ENCODE measurements at places on chromosomes 16 and 17.

DNA sequence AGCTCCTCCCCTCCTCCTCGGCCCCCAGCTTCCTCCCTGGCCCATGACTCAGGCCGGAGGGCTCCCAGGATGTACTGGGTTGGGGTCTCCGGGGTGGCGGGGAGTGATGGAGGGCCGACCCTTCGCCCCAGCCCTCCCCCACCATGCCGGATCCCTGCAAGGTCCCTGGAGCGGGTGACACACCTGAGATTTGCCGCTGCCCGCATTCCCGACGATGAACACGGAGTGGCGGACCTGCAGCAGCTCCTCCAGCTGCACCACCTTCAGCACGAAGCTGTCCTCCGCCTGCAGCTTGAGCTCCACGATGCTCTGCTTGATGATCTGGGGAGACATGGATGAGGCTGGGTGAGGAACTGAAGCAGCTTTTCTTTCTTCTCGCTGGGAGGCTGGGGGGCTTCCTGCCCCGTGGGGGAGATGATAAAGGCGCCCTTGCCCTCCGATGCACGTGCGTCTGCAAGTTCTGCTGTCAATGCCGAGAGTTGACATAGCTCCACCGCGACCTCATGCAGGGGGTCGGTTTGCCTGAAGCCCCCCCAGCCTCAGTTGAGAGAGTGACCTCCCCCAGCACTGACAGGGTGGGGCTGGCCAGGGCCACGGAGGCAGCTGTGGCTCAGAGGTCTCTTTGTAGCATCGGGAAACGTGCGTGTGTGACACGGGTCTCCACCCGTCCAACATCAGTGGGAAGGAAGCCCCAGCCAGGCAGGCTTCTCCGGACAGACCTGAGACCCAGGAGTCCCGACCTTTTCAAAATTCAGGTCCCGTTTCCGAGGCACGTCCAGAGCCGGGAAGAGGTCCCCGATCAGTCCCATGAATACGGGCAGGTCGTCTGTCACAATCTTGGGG, 83.1 kb downstream of the DNAH17 start:
- peak; percentile 65 for DNase-seq

- no peak for DNase-seq
Measured at GRCh38 chr17:79552405-79552804, 58.4 kb downstream of the RBFOX3 start.

- no peak for DNase-seq
Measured at GRCh38 chr16:51834133-51834532, 683.1 kb upstream of the SALL1 start.

DNA sequence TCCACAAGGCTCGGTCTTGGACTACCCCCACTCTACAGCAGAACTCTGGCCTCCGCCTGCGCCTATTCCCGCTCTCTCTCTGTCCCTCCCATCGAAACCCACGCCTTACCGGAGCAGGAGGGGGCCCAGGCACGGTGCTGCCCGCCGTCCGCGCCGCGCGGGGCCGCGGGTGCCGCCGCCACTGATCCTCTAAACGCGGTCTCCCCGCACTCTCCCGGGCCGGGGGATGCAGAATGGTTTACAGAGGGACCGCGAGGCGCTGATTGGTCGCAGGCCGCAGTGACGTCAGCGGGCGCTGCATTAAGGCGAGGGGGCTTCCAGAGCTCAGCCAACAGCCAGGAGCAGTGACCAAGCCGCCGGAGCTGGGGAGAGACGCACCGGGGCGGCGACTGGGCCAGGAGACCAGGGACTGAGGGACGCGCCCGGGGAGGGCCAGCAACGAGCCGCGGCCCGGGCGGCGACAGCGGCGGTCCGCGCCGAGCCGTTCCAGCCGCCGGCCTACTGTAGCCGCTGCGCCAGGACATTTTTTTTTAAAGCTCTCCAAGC, 747 bp upstream of the LHX1 start:
- DNase-seq, result no peak

DNA sequence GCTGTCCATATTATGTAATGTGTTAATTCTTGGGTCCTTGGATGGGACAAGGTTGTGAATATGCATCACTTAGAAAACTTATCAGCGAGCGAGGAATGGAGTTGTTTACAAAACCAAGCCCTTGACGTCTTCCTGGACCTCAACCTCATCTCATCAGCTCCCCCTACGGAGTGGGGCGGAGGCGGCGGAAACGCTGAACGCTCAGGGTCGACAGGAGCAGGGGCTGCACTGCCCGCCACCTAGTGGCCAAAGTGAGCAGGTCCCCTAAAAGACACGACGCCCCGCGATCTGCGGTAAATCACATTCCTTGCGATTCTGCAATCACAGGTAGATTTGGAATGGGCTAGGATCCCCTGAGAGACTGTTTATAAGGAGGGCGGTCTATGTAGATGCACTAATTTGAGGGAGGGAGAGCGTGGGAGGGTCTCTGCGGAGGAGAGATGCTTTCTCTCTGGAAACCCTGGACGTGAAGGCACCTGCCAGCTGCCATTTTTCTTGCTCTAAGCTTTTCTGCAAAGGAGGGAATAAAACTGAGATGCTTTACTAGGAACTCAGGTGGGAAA, 5.4 kb upstream of the ICAM2 start:
- peak; percentile 78 for DNase-seq

GRCh38 chr16:85863384-85863774, 35.6 kb upstream of the IRF8 start:
- peak; percentile 29 for DNase-seq

- no peak for DNase-seq
Measured at GRCh38 chr16:4899474-4899846, 37.5 kb downstream of the PPL start.

- no peak for DNase-seq
Measured at GRCh38 chr16:25859645-25860044, 167.9 kb downstream of the HS3ST4 start.

DNA sequence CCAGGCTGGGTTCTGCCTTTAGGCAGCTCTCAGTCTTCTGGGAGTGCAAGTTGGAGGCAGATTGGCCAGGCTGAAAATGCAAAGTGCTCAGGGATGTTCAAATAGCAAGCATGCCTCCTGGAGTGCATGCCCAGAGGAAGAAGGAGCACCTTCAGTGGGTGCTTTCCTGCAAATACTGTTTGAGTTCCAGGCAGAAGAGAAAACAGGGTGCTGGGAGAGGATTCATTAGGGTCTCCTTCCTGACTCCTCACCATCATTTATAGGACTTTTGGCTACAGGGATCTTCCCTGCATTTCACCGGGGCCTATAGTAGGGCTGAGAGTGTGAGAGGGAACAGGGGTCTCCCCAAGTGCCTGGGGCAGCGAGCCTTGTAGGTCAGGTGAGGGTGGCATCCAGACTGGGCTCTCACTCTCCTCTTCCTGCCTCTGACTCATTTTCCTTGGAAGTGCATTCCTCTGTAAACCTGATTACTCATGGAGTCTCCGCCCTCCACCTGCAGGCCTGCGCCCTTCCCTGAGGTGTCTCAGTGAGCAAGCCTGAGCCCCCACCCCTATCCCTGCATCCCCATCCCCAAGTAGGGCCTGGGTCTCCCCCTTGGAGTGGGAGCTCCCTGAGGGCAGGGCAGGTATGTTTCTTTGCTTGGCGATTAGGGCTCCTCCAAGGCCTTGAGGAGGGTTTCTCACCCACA, 17.1 kb upstream of the TNS4 start:
- peak; percentile 88 for DNase-seq

- no peak for DNase-seq
Measured at GRCh38 chr17:44079877-44080821, 9.6 kb downstream of the G6PC3 start.

- no peak for DNase-seq
Measured at GRCh38 chr16:21001262-21001661, 100.7 kb downstream of the LYRM1 start.

DNA sequence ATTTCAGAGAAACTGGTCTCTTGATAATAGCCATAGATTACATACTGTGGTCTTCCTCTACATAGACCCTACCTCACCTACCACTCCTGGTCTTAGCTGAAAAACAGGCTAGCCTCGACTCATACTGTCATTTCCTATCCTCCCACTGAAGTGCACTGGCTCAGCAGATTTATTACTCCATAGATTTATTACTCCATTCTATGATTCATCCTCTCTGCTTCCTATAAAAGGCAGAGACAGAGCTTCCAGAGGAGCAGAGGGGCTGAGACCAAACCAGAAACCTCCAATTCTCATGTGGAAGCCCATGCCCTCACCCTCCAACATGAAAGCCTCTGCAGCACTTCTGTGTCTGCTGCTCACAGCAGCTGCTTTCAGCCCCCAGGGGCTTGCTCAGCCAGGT, at the start of gene CCL7:
Gene CCL7, plus strand, starts transcription at position 253 of the 400 bp plus-strand sequence. Its CDS starts 70 bp downstream, at position 323.
- peak; percentile 31 for DNase-seq

DNA sequence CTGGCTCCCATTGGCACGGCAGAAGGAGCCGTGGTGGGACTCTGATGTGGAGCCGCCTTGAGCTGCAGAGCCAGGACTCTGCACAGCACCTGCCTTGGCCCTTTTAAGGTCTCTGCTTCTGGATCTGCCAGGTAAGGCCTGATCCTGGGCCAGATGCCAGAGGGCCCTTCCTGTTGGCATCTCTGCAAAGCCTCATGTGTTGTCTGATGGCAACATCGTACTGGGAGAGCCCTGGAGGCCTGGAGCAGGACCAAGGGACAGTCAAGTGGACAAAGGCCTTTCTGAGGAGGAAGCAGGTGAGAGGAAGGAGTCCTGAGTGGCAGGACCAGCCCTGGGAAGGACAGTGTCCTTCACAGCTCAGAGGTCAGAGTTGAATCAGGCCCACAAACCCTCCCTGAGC, 26.1 kb downstream of the SOCS1 start:
- DNase-seq, result no peak

DNA sequence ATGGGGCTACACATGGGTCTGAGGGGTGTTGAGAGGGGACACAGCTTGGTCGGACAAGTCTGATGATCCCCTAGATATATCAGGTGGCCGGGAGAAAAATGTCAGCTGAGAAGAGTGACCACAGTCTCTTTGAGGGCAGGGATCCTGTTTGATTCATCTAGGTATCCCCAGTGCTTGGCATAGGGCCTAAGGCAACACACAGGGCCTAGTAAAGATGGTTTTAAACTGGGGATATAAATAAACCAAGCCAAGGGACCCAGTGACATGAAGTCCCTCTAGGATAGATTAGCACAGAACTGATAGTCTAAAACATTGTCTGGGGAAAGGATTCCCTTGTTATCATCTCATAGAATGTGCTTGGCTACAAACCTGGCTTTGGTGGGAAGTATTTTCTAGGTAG, 1.4 kb downstream of the ERCC4 start:
- no peak for DNase-seq

DNA sequence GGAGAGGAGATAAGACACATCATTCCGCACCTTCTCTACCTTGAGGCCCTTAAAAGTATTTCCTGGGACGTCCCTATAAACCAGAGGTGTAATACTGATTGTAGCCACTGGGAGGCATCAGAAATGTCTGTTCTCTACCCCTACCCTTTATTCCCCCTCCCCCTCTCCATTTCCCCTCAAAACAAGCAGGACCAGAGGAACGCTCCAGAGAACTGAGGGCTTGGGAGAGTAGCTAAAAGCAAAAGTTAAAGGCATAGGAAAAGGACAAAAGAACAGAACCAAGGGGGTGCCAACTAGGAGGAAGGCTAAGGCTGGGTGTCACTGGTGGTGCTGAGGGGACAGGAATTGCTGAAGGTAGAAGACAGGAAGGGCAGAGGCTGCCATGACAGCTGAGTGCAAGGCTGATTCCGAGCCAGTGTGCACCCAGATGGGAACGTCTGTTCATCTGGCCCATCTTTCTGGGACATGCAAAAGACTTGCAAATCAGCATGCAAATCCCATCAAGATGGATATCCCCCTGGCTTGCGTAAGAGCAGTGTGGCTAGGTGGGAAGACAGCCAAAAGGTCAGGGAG, 6.7 kb downstream of the CAMTA2 start:
- peak; percentile 45 for DNase-seq

DNA sequence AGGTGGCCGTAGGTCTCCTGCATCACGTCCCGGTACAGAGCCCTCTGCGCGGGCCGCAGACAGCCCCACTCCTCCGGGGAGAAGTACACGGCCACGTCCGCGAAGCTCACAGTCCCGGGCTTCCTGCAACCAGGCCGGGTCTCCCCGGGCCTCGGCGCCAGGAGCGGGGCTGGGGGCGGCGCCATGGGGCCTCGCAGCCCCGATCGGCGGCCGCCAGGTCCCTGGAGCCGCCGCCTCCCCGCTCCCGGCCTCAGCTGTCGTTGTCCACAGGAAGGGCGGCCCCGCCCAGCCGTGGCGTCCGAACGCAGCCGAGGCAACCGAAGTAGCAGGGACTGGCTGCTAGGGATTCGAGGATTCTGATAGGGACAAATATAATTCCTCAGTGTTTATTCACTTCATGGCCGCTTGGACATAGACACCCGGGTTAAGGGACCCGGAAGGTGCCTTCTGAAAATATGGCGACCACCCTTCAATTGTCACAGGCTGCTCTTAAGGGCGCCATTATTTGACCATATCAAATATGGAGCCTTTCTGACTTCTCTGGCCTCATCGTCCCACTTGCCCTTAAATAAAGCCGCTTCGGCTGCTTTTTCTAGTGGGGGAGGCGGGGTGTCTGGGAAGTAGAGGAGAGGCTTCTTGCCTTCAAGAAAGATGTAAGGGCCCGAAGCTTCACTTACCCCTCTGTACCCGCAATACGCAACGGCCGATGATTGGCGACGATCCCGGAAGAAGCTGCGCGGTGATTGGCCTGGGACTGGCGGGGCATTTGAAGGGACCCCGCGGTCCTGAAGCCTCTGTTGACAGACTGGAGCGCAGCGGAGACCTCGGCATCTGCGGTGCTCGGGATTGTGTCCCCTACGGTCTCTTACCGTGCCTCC, at the start of gene ZNF688:
Gene ZNF688, minus strand, starts transcription at position 270 of the 878 bp plus-strand sequence. Its CDS starts 85 bp downstream, at position 185.
- peak; percentile 96 for DNase-seq

GRCh38 chr17:76469076-76469990, 1.9 kb downstream of the AANAT start:
- DNase-seq, result no peak

Data from SW480 (cell line).